Activated naive CD8-positive, alpha-beta T cell treated with anti-CD3 and anti-CD28 coated beads, Interleukin-2, amount 10 ng/mL, durations not matched to agents 7 days and 5 days (primary cell): ENCODE measurements at places on chromosomes 7 and 10. TPM values are rescaled to one million over a fixed set of nuclear protein-coding genes. Genes with fewer than 3 reads are reported as not detected.

BLNK gene
- 0.44 TPM for total RNA-seq

CDK5 gene
- 15.3 TPM for total RNA-seq

- H3K27me3 ChIP-seq: no peaks in the 10 kb centered on the region
- H3K4me3 ChIP-seq: no peak overlapping the region
- no peak for DNase-seq
- peaks cover 3% of the 10 kb centered on the region for H3K36me3 ChIP-seq
- no peak overlapping the region for H3K27ac ChIP-seq
Observed at GRCh38 chr10:50529660-50530059, 94.1 kb downstream of the SGMS1 start.

- DNase-seq: no peak
- no peak overlapping the region for H3K4me3 ChIP-seq
- peaks cover 28% of the 10 kb centered on the region for H3K27me3 ChIP-seq
- peaks cover 3% of the 10 kb centered on the region for H3K4me1 ChIP-seq
Observed at GRCh38 chr10:15439341-15439842, 68.3 kb upstream of the FAM171A1 start.

- H3K4me1 ChIP-seq: no peaks in the 10 kb centered on the region
- H3K36me3 ChIP-seq: peaks cover 6% of the 10 kb centered on the region
- no peak overlapping the region for H3K27ac ChIP-seq
- H3K27me3 ChIP-seq: no peaks in the 10 kb centered on the region
- DNase-seq: no peak
Observed at GRCh38 chr7:111436608-111437007, 125.7 kb downstream of the IMMP2L start.

DNA sequence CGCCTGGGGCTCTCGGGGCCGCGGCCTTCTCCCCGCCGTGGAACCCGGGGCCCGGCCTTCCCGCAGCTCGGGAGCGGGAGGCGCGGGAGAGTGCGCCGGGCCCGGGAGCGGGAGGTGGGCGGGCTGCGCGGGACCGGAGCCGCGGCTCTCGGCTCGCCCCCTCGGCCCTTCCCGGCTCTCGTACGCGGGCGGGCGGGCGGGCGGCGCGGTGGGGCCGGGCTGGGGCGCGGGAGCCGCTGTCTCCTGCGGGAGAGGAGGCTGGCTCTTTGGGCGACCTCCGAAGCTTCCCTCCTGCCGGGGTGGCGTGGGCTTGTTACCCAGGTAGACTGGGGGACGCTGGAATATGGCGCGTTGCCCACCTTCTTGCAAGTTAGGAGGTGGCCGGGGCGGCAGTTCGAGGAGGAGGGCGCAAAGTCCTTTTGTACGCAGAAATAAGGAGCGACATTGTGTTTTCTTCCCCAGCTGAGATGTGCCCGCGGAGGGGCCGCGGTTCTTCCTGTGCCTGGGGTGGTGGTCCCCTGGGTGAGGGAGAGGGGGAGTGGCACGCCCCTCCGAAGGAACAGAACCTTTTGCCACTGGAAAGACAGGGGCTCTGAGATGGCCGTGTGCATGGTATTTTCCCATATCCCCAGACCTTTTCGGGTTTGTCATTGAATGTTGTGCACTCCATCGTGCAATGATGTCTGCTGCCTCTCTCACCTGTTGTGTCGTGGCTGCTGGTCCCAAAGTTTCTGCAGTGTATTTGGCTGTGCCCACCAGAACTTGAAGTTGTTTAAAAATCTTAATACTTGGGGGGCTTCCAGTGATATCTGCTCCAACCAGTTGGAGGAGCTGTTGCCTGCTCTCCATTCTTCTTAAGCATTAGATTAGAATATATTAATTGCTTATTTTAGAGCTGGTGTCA is 844 bp downstream of the NRF1 start:
- H3K27ac ChIP-seq: peak overlapping the region; percentile 94
- H3K4me3 ChIP-seq: peak overlapping the region; percentile 98
- no peak for DNase-seq
- peaks cover 6% of the 10 kb centered on the region for H3K36me3 ChIP-seq
- peaks cover 39% of the 10 kb centered on the region for H3K4me1 ChIP-seq

DNA sequence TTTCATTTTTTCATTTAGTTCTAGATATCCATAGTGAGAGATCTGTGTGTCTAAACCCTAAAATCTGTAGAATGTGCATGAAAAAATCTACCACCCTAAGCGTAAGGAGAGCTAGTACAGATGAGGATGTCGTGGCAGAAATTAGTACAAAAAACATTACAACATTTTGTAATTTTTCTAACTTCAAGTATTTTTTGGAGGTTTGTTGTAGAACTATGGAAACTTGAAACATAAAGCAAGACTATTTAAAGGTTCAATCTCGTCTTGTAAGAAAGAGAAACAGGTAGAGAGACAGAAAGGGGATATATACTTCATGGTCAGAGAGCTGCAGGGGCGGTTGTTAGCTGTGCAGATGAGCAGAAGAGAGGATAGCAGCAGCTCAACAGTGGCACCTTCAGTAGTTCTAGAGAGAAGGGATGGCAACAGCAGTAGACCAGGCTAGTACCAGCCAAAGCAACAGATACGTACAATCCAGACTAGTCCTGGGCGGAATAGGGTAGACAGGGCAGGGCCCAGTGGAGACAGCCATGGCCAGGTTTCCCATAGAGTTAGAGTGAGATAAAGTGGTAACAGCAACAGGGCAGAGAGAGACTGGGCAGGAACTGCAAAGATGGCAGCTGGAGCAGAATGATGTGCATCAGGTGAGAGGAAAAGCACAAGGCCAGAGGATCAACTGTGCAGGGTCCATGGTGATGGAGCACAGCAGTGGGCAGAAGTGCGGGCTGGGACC is 145.2 kb downstream of the FRMD4A start:
- H3K36me3 ChIP-seq: no peaks in the 10 kb centered on the region
- peak; percentile 39 for DNase-seq
- peaks cover 15% of the 10 kb centered on the region for H3K4me1 ChIP-seq
- peak overlapping the region; percentile 95 for H3K27ac ChIP-seq
- peaks cover 52% of the 10 kb centered on the region for H3K27me3 ChIP-seq

DNA sequence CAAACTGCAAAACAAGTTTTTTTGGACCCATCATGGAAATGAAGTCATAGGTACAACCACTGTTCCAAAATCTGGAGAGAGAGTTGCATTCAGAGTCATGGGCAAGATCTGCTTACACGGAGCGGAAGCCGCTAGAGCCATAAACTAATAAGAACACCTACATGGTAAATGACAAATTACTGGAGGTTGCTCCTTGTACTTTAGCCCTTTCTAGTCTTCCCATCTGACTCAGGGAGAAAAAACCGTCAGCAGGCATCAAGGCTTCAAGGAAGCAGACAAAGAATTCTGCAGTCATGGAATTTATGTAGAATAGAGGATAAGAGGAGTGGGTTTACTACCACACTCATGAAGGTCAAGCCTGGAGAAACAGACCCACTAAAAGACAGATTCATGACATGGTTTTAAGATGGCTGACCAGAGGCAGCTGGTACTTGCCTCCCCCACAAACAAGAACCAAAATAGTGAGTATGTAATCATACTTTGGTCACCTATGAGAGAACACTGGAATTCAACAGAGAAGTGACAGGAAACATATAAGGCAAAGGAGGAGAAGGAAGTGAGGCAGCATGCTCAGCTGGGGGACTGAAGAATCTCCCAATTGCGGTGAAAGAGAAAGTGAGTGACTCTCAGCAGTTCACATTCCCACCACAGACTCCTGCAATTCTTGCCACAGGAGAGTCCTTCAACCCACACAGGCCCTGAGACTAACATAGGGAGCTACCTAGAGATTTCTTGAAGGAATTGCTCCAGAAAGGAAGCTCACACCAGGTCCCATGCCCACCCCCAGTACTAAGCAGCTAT is 42.4 kb upstream of the ASAH2 start:
- DNase-seq: no peak
- H3K27me3 ChIP-seq: no peaks in the 10 kb centered on the region
- no peak overlapping the region for H3K4me3 ChIP-seq
- H3K27ac ChIP-seq: no peak overlapping the region
- peaks cover 6% of the 10 kb centered on the region for H3K4me1 ChIP-seq

- no peak overlapping the region for H3K4me3 ChIP-seq
- H3K36me3 ChIP-seq: no peaks in the 10 kb centered on the region
- H3K4me1 ChIP-seq: no peaks in the 10 kb centered on the region
Observed at GRCh38 chr7:34298492-34299013, 359.5 kb upstream of the NPSR1 start.
